Cortex of kidney (tissue), 1 donor: ENCODE measurements at places on chromosomes 12 and 14.

DNA sequence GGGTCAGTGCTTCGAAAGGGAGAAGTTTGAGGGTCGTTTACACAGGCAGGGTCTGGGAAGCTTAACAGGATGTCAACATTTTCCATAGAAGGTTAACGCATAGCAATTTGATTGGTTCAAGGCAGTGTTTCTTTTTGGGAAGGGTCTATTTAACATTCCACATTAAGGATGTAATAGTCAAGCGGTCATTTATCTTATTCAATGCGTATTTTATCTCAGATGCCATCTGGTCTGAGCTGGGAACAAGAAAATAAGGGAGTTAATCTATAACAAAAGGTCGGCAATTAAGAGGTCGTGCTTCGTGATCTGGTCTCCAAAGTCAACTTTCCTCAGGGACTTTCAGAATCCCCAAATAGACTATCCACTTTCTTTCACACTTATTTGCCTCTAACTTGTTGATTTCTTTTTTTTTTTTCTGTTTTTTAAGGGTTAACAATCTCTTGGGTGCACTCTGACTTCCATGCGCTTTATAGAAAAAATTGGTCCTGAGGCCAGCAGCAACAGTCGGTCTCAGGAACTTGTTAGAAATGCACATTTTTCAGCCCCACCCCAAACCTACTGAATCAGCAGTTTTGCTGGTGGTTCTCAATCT is 550 bp upstream of the RESF1 start:
- DNase-seq, result no peak

DNA sequence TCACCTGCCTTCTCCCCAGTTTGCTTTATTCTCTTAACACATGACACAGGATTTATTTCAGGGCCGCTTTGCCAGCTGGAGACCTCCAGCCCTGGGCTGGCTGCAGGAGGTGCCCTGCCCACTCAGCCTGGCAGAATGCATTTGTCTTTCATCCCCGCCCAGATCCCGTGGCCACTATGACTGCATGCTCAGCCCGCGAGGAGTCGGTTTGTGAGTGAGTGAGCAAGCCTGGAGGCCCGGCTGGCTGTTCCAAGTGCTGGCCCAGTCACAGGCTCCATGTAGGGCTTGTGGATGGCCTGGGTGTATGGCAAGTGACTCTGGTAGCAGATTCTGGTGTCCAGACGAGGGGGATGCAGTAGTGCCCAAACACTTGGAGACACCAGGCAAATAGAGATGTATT is 2.1 kb downstream of the TDP1 start:
- DNase-seq, result no peak

GRCh38 chr12:83896416-83896815 is 1016.2 kb downstream of the SLC6A15 start:
- DNase-seq, result no peak

DNA sequence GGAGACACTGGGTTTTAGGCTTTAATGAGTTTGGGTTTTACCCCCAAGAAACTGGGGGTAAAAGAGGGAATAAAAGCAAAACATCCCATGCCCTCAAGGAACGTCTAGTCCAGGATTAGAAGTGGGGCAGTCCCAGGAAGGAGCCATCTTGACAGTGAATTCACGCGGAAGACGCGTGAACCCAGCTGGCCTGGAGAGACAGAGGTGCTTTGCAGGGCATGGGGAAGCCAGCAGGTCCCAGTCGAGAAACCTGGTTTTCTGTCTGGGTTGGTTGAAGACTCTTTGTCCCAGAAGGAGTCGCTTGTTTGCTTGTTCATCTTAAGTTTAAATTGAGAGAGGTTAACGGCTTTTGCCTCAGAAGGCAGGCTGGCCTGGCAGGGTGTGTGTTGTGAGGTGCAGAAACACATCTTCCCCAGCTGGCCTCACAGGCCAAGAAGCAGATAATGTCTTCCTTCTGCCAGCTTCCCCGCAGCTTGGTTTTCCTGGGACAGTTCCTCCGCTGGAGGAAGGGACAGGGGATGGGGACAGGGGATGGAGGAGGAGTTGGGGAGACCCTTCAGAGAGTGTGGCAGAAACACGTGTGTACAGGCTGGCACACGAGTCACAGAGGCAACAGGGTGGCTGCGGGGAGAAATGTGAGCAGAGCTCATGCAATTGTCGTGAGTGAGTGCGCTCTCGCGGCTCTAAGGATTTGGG is 18.5 kb upstream of the CD9 start:
- DNase-seq, result no peak

DNA sequence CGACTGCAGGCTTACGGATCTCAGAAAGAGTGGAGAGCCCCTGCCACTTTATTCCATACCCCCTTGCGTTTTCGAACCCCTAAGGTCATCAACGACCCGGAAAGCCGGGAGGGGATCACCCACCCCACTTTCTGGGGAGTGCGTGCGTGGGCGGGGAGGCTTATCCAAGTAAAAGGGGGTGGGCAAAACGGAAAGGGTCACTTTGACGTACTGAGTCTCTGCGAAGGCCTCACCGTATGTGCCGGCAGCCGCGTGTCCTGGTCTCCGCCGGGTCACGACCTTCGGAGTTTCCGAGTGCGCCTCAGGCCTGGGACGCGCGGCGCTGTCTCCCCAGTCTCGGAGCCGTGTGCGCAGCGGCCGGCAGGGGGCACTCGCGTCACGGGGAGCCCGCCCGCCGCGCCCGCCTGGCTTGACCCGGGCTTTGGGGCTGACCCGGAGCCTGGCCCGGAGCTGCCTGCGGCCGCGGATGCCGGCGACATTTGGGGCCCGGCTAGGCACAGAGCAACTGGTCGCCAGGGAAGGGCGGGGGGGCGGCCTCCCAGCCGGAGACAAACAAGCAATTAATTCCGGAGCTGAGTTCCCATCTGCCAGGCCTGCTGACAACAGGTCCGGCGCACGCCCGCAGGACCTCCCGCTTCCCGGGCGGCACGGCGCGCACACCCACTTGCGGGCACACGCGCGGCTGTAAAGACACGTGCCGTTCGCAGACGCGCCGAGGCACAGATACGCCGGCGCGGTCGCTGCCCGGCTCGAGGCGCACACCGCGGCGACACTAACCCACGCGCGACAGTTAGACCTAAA is 890 bp upstream of the KIF26A start:
- DNase-seq, result no peak
